ENCODE measurements at places on chromosomes 5 and 9.

DNA sequence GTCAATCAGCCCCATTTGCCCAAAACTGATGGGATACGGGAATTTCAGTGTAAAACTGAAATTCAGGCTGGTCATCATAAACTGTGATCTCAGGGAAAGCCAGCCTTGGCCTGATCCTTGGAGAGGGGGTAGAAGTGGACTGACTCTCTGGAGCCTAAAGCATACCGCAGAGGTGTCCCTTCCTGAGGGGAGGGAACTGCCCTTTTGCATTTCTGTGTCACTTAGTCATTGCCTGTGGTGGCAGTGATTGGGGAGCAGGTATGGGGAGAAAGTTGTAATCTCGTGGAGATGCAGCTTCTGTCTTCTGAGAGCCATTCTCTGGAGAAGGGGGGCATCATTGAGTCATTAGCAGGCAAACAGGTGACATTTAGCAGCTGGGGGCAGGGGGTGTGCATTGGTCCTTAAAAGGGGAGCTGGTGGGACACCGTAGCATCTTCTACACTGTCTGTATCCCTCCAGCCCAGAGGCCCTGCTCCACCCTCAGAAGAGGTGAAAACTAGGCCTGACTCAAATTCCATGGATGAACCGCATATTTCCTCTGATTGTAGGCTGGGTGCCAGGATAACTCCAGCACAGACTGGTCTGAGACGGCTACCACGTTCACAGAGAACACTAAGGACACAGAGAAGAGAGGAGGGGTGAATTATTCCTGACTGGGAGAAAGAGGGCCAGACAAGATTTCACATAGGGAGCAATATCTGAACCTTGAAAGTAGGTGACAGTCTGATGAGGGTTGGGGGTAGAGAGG is 143.3 kb downstream of the SEC61B start:
- no peak for DNase-seq

- DNase-seq = no peak
Measured at GRCh38 chr5:65359981-65360380, 121.7 kb downstream of the ADAMTS6 start.

DNA sequence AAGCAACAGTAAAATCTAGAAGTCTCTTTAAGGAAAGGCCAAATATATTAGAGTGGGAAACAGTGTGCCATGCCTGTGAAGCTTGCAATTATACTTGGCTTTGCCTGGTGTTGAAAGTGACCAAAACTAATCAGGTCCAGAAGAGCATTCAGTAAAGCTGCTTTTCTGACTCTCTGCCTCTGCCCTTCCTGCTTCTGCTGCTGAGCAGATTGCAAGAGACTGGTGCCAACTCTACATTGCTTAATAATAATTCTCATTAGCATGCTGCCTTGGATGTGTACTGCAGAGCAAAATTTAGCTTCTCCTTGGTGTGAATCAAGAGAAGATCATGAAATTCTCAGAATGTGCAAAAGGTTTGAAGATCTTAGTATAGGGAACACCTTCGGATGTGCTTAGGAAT is 120.4 kb upstream of the RFX3 start:
- no peak for DNase-seq

- no peak for DNase-seq
Measured at GRCh38 chr9:86730163-86730928, 217.0 kb downstream of the GAS1 start.

All from mesenchymal stem cell (in vitro differentiated cells and primary cell).